ENCODE measurements at places on chromosomes 2 and 18. TPM values are rescaled to one million over a fixed set of nuclear protein-coding genes. Genes with fewer than 3 reads are reported as not detected.

DNA sequence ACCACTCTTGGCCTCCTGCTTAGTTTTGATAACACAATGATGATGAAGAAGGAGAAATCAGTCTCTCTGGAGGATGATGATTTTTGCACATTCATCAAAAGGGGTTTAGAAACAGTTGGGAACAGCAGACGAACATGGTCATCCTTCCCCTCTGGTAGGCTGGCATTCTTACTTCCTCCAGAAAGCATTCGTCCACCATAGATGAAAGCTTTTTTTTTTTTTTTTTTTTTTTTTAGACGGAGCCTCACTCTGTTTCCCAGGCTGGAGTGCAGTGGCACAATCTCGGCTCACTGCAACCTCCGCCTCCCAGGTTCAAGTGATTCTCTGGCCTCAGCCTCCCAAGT, 43.5 kb upstream of the TTC39C start:
- DNase-seq = no peak

The EMILIN1 gene
- 33.7 TPM for total RNA-seq

- no peak for DNase-seq
These were observed 104.5 kb upstream of the SMIM21 start for GRCh38 chr18:75531851-75532459.

The NAT8 gene
- not detected for total RNA-seq

DNA sequence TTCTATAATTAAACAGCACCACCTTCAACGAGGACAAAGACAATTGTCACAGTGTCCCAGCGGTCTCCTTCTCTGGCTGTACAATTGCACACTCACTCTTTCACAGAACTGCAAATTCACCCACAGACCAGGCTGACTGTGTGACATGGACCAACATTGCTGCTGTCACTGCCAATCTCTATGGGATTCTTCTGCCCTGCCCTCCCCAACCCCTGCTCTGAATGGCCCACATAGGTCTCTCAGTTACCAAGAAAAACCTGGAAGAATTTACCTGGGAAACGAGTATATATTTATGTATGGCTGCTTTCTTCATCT, 26.5 kb downstream of the LRRC30 start:
- no peak for DNase-seq

The MARCHF4 gene
- 1.5 TPM for total RNA-seq

The C2orf15 gene
- not detected for total RNA-seq

The ABCG8 gene
- not detected for total RNA-seq

DNA sequence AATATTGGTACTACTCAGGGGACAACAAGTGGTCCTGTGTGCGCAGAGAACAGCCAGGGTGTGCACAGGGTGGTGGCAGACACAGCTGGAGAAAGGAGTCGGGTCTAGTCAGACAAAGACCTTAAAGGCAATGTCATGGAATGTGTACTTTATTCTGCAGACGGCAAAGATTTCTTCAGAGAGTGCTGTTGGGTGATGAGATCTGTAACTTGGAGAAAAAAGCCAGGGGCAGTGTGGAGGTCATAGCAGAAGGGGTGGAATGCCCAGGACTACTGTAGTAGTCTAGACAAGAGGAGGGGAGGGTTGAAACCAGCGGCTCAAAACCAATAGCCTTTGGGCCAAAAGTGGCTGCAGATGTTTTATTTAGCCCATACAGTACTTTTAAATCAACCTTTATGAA, 121.3 kb upstream of the ZFP36L2 start:
- no peak for DNase-seq

The BMP10 gene
- total RNA-seq = not detected

DNA sequence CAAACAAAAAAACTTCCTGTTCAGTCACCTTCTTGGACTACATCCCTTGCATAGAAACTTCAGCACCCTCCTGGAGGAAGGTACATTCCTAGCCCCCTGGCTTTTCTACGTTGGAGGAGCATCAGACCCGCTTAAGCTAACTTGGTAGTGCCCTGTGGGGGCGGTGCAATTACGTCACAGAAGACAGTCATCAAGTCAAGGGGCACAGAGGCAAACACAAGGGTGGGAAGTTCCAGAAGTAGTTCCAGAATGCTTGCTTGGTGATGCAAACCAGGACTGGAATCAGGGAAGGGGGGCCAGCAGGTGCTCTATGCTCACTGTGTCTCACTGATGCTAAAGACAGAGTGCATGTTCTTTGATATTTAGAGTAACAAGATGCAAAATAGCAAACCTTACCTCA, 15.2 kb upstream of the AGFG1 start:
- DNase-seq = no peak

GRCh38 chr2:171531291-171531690, 9.0 kb downstream of the CYBRD1 start:
- DNase-seq = peak; percentile 70

DNA sequence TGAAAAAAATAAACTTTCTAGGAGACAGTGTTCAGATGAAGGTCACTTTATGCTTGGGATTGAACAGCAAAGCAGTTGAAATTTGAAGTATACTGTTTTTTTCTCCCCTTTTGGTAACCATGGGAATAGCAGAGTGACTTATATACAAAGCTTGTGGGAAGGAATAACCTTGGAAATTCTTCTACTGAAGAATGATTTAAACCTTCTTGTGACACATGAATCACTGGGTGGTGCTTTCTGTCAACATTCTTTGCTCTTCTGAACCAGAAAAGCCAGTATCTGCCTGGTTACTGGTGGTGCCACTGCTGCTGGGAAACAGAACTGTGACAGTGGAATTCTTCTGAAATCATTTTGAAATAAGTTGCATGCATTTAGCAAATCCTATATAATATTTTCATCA, 39.4 kb upstream of the RND3 start:
- DNase-seq = peak; percentile 50

The ACMSD gene
- total RNA-seq = 0.34 TPM

The PLB1 gene
- total RNA-seq = 0.05 TPM

The KCNS3 gene
- 1.5 TPM for total RNA-seq

The PSMA8 gene
- not detected for total RNA-seq

DNA sequence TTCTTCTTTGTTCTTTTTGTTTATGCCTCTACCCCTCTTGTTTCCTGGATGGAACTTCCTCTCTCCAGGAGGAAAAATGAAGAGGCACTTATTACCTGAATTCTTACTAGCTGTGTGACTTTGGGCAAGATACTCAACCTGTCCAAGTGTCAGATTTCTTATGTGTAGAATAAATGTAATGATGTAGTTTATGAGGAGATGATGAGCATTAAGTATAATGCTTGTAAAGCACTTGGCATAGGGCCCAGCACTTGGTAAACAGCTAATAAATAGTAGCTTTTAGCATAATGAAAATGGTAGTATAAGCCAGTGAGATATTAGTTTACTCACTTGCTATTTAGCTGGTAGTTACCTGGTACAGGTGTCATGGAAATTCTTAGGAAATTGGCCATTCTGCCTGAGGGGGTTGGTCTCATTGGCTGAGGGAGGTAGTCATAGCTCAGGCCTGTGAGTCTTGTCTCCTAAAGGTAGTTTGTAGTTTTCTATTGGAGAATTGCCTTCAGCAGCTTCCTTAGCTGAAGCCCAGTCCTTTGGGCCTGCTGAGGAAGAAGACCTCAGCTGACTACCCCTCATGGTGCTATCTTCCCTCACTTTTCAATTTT, 133.4 kb upstream of the NABP1 start:
- DNase-seq = no peak

- DNase-seq = no peak
These were observed 39.9 kb downstream of the DNAH6 start for GRCh38 chr2:84556190-84556589.

The NOL4 gene
- not detected for total RNA-seq

The ANKRD53 gene
- total RNA-seq = 0.51 TPM

- DNase-seq = no peak
These were observed 33.1 kb downstream of the GPC1 start for GRCh38 chr2:240468303-240469238.

DNA sequence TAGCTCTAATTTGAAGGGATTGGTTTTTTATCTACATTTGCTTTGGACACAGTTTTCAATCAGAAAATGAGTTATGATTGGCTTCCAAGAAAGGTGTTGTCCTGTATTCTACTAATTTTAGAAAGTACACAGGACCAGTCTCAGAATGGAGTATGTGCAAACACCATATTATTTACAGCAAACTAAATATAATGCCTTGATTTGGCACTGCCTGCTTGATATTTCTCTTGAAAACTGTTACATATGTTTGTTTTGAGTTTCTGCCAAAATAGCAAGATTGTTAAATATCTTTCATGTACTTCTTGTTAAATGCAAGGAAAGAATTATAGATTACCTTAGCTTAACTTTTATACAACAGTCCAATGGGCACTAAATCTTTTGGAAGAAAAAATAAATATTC, 694.9 kb downstream of the KCNJ3 start:
- DNase-seq = no peak

GRCh38 chr18:54232485-54233227, 8.2 kb upstream of the MBD2 start:
- peak; percentile 27 for DNase-seq

- DNase-seq = no peak
These were observed 230.2 kb upstream of the TNP1 start for GRCh38 chr2:217090024-217090473.

GRCh38 chr18:45169610-45170009, 445.7 kb upstream of the SLC14A2 start:
- no peak for DNase-seq

DNA sequence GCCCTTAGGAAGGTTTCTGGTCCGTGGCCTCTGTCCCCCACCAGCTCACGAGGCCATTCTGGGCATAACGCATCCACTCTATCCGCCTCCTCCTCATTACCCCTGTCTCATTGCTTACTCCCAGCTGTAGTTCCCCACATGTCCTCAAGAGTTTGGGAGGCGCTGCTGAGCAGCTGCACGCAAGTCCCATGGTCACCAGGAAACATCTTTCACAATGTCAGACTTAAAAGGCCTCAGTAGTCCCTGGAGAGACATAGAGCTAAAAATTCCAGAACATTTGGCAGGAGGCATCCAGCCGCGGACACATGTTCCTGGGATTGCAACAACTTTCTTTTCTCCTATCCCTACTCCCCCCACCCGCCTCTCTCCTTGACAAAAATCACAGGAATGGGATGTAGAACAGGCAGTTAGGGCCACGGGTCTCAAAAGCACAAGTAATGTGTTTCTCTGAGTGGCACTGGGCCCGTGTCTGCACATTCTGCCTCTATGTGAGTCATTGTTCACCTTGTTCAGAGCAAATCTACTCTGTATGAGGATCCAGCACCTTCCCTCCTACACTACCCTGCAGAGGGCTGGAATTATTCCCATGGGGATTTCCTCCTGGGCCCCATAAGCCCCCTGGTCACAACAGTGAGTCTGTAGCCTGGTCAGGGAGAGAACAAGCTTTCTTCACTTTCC, 8.1 kb downstream of the LBH start:
- DNase-seq = peak; percentile 82

GRCh38 chr2:22854588-22854987, 530.4 kb upstream of the KLHL29 start:
- no peak for DNase-seq

GRCh38 chr2:226790011-226790410, 9.6 kb downstream of the IRS1 start:
- no peak for DNase-seq

GRCh38 chr2:170869461-170869860, 52.8 kb downstream of the GAD1 start:
- no peak for DNase-seq

DNA sequence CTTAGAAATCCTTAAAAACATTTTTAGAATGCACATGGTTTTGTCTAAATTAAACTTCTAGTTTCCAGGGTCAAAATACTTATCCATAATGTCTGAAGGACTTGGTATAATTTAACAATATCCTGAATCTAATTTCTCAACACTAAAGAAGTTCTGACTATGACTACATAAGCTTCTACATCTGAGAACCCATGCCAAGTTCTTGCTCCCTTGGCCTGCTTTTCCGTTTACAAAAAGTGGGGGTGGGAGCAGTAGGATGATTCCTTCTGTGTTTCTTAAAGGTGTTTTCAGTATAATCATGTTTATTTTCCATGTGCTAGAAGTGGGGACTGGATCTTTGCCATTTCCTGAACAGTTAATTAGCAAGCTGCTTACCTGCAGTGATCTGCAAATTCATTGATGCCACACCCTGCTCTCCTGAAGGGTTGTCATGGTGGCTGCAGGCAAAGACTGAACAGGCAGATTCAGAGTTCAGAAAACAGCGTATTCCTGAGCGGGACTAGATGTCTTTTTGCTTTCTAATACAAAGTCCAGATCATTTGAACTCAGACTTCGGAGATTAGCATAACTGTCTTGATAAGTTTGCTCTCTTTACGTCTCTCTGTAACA, 36.2 kb downstream of the ADNP2 start:
- DNase-seq = peak; percentile 15

The NFATC1 gene
- 17.0 TPM for total RNA-seq

The SLC30A3 gene
- total RNA-seq = 17.9 TPM

The G6PC2 gene
- not detected for total RNA-seq

- no peak for DNase-seq
These were observed 117.1 kb downstream of the PRKRA start for GRCh38 chr2:178333851-178334250.

DNA sequence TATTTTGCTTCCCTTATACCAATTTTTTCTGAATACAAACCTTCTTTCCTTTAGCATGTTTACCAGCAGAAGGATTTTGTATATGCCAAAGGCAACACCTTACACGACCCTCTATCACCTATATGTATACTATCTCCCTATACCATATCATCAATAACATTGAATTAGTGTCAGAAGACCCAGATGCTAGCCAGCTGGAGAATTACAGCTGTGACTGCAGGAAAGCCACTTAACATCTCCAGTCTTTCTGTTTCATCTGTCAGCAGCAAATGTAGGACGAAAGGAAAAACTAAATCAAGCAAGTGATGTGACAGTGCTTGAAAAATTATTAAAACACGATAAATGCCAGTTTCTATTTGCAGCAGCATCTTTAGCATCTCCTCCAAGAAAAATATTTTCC, 193.7 kb downstream of the STK39 start:
- no peak for DNase-seq

The SPC25 gene
- total RNA-seq = 6.4 TPM

- DNase-seq = no peak
These were observed 106.0 kb downstream of the SETBP1 start for GRCh38 chr18:44786688-44787087.

The DHRS9 gene
- not detected for total RNA-seq

GRCh38 chr18:48075707-48076093, 145.2 kb upstream of the SMAD2 start:
- no peak for DNase-seq

DNA sequence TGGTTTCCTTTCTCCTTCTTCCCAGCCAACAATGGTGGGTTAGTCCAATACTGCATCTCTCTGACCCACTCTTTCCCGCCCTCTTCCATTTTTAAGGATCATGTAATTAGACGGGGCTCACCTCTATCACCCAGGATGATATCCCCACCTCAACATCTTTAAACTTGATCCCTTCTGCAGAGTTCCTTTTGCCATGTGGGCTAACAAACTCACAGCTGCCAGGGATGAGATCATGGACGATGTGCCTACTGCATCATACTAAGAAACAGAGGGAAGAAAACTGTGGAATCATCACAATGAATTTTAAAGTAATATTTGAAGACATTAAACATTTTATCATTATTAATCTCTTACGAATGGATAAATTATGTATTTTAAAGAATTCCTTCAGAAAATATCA, 183.5 kb downstream of the RDH14 start:
- DNase-seq = no peak

The TRIM43 gene
- not detected for total RNA-seq
